ENCODE measurements at places on chromosomes 5 and 9. TPM values are rescaled to one million over a fixed set of nuclear protein-coding genes. Genes with fewer than 3 reads are reported as not detected.

GRCh38 chr5:56457887-56458812, 225.0 kb upstream of the ANKRD55 start:
- DNase-seq, result no peak

- no peak for DNase-seq
Measured at GRCh38 chr9:13049223-13049622, 230.3 kb downstream of the MPDZ start.

GRCh38 chr9:125446561-125447094, 185.0 kb downstream of the GAPVD1 start:
- DNase-seq, result no peak

DNA sequence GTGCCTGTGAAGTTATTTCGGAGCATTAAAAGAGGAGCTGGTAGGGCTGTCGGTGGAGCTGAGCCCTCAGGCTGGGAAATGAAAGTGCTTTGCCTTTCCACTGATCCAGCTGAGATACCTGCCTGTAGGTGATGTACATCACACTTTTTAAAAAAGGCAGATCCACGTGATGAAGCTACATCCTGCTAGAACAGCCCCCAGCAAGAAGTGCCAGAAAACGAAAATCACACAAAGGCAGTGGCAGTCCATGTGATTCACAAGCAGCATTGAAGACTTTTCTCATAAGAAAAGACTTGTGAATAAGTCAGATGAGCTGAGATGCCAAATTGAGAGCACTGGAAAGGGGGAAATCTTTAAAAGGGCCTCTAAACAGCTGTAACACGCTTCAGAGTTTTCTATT, 765.1 kb downstream of the PTPRD start:
- DNase-seq, result no peak

- DNase-seq, result no peak
Measured at GRCh38 chr9:105993116-105993854, 298.9 kb downstream of the TMEM38B start.

DNA sequence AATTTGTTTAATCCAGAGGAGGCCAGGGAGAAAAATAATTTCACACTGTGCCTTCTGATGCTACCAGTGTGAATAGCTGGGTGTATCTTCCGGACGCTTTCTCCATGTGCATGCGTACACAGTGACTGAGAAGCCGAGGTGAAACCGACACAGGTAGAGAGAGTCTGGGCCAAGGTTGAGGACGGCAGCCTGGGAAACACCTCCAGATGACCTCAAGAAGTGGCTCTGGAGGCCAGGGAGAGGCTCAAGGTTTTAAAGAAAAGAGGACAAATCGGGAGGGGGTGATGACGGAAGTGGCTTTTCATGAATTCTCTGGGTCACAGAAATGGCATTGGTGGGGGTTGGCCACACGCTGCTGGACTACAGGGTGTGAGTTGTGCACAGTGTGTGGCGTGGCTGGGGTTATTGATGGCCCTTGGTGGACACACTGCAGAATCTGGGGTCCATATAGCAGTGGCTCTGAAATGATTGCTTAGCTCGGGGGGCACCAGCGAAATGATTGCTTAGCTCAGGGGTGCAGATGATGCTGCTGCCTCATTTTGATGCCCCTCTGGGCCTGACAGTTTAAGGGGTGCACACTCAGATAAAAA, 34.1 kb upstream of the LRRC14B start:
- DNase-seq, result no peak

GRCh38 chr5:168001318-168001717, 290.1 kb upstream of the WWC1 start:
- DNase-seq, result no peak

GRCh38 chr5:139146809-139147482, 51.2 kb downstream of the SIL1 start:
- no peak for DNase-seq

- DNase-seq, result peak; percentile 37
Measured at GRCh38 chr5:6399980-6400910, 21.9 kb upstream of the MED10 start.

GRCh38 chr5:127298656-127299055, 8.1 kb downstream of the MEGF10 start:
- no peak for DNase-seq

GRCh38 chr9:89604729-89605464, at the start of gene GADD45G:
GADD45G (plus strand) TSS chr9:89605012; CDS start chr9:89605122, 110 bp downstream.
- peak; percentile 82 for DNase-seq

- DNase-seq, result no peak
Measured at GRCh38 chr5:60805463-60805862, 38.6 kb downstream of the ELOVL7 start.

DNA sequence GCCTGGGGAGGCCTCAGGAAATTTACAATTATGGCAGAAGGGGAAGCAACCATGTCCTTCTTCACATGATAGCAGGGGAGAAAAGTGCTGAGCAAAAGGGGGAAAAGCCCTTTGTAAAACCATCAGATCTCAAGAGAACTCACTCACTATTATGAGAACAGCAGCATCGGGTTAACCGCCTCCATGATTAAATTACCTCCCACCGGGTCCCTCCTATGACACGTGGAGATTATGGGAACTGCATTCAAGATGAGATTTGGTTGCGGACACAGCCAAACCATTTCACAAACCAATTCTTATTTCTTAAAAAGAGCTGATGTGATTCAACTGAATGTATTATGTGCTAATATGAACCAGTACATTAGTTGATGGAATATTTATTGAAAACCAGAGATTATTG, 63.9 kb downstream of the PARP8 start:
- no peak for DNase-seq

GRCh38 chr5:2129568-2130272, 247.0 kb upstream of the IRX4 start:
- DNase-seq, result no peak

DNA sequence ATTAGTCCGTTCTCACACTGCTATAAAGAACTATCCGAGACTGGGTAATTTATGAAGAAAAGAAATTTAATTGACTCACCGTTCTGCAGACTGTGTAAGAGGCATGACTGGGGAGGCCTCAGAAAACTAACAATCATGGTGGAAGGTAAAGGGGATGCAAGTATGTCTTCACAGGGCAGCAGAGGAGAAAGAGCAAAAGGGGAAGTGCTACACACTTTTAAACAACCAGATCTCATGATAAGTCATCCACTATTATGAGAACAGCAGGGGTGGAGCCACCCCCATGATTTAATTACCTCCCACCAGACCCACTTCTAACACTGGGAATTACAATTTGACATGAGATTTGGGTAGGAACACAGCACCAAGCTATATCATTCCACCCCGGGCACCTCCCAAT, 26.6 kb downstream of the FST start:
- DNase-seq, result no peak

- DNase-seq, result no peak
Measured at GRCh38 chr5:107396351-107396690, 274.4 kb downstream of the EFNA5 start.

DNA sequence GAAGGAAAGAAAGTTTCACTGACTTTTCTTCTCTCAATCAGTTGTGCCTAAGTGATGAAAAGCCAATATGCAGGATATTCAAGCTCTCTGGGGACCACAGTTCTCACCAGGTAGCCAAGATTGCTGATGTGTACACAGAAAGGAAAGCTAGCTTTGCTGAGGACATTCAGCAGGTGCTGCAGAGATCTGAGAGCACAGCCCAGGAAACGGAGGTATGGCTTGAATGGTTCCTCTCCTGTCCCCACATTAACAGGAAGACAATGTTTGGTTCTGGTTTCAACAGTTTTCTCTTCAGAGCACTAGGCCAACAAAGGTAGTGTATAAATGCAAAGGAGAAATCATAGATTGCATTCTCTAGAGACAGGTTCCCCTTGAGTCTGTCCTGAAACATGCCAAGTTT, 69.6 kb downstream of the PTPDC1 start:
- DNase-seq, result no peak

DNA sequence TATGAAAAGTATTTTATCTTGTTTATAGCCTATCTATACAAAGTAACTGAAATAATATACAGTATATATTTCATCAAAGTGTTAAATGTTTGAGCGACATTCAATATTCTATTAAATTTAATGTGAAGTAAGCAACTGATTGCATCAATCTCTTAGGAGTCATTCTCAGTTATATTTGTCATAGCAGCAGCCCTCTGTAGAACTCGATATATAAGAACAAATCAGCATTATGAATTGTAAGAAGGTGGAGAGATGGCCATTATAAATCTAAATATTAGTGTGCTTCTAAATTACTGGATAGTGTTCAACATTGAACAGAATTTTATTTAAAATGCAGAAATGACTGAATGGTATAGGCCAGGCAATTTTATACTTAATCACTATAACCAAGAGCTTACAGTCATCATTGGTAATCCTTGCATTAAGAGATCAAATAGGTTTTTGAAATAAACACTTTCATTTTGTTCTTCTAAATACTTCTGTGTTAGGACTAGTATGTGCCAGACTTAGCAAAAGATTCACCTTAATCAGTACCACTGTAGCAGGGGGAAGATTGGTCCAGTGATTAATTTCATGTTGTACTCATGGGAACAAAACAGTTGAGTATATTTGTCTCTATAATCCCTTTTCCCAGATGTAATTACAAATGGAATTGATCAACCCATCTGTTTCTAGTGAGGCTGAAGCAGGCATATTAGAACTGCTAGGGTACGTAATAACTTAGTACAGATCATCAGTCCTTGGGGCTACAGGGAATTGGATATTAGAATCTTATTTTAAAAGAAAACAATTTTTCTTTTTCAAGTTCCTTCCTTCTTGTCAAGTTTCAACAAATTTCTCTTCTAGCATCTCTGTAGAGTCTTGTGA, 108.3 kb upstream of the TYRP1 start:
- DNase-seq, result no peak

- no peak for DNase-seq
Measured at GRCh38 chr9:98214811-98215210, 22.4 kb upstream of the CORO2A start.

DNA sequence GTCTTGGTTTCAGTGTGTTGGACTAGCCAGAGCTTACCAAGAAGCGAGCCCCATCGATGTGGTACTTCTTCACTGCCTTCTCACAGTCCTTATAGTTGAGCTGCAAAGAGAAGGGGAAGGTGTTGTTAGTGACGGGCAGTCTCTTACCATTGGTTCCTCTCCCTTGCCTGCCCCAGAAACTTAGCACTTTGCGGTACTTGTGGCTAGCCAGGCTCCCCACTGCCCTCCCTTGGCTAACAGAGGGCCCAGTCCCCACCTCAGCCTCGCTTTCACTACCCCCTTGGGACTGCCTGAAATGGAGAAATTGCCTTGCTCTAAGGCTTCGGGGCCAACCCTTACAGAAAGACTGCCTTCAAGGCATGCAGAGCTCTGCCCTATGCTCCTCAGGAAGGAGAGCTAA, 4.3 kb downstream of the LCP2 start:
- no peak for DNase-seq

DNA sequence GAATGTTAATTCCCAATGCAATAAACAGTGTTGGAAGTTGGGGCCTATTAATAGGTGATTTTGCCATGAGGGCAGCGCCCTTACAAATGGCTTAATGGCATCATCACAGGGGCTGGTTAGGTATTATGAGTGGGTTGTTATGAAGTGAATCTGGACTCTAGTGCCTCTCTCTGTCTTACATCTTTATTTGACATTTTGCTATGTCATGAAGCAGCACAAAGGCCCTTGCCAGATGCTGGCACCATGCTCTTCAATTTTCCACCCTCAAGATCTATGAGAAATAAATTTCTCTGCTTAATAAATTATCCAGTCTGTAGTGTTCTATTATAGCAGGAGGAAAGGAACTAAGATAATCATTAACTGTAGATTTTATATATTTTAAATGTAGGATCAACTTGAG, 1098.7 kb upstream of the NUDT12 start:
- DNase-seq, result no peak

Gene CKMT2
- not detected for total RNA-seq

Gene HACD4
- total RNA-seq, result not detected

Gene PCDHA8
- total RNA-seq, result 0.17 TPM

Gene TAF1L
- total RNA-seq, result not detected

Gene GAS1
- total RNA-seq, result 6.6 TPM

Gene ADRA1B
- not detected for total RNA-seq

Gene NIPAL4
- total RNA-seq, result not detected

Gene FSTL4
- 0.47 TPM for total RNA-seq

Gene GRXCR2
- not detected for total RNA-seq

Gene SLC4A9
- not detected for total RNA-seq

Gene SH3TC2
- 0.95 TPM for total RNA-seq

Gene FAM221B
- total RNA-seq, result not detected

Gene LCN10
- not detected for total RNA-seq

Gene TDRD7
- 15.8 TPM for total RNA-seq
